ENCODE measurements at places on chromosomes 2 and 18.

DNA sequence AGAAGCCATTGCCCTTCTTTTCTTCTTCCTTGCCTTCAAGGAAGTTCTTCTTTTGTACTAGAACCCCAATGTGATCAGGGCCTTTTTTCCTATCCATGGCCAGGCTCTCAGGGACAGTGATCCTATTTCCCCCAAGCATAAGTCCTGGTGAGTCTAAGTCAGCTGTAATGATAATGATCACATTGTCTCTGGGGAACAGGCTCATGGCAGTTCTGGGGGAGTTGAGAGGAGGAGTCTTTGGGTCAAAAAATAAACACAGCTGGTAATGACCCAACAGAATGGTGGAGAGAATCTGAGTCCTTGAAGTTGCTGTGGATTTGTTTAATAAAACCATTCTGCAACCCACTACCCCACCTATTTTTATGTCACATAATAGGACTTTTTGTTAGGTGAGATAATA, 96.6 kb downstream of the SOCS6 start:
- DNase-seq = no peak

- no peak for DNase-seq
Observed at GRCh38 chr2:64608867-64609226, 44.9 kb downstream of the SERTAD2 start.

- no peak for DNase-seq
Observed at GRCh38 chr2:121783180-121783579, 27.7 kb downstream of the TSN start.

GRCh38 chr18:54775686-54776085, 52.6 kb upstream of the RAB27B start:
- DNase-seq = no peak

- DNase-seq = peak; percentile 20
Observed at GRCh38 chr2:175414882-175415487, 233.5 kb upstream of the ATP5MC3 start.

GRCh38 chr2:17813010-17813741, 3.1 kb upstream of the MSGN1 start:
- DNase-seq = no peak

- no peak for DNase-seq
Observed at GRCh38 chr2:240428245-240428644, 7.2 kb upstream of the GPC1 start.

GRCh38 chr2:216589791-216590190, 43.4 kb upstream of the IGFBP2 start:
- peak; percentile 15 for DNase-seq

- DNase-seq = no peak
Observed at GRCh38 chr2:95278051-95278471, 3.8 kb downstream of the PROM2 start.

- no peak for DNase-seq
Observed at GRCh38 chr2:16225545-16225944, 285.2 kb downstream of the MYCN start.

GRCh38 chr2:11029136-11029535, 117.4 kb downstream of the KCNF1 start:
- no peak for DNase-seq

GRCh38 chr2:219676586-219676985, 49.2 kb downstream of the SLC4A3 start:
- no peak for DNase-seq

- DNase-seq = no peak
Observed at GRCh38 chr2:69298862-69299261, 88.2 kb downstream of the GFPT1 start.

GRCh38 chr2:197297772-197298318, 12.7 kb downstream of the ANKRD44 start:
- no peak for DNase-seq

GRCh38 chr2:208360259-208361076, 46.1 kb upstream of the PTH2R start:
- DNase-seq = no peak

GRCh38 chr2:205731583-205731981, 49.3 kb downstream of the NRP2 start:
- no peak for DNase-seq

- no peak for DNase-seq
Observed at GRCh38 chr2:11551569-11552259, 17.9 kb downstream of the GREB1 start.

DNA sequence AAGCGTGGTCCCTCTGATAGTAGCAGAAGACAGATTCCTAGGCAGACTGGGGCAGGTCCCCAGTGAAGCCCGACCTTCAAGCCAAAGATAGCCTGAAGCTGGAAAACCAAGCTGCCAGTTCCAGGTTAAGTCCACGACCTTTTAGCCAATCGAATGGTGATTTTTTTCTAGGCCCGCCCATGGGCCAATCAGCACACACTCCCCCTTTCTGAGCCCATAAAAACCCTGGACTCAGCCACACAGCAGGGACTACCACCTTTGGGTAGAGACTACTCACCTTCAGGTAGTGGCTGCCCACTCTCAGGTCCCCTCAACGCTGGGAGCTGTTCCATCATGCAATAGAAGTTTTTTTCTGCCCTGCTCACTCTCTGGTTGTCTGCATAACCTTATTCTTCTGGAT, 14.5 kb upstream of the ADI1 start:
- DNase-seq = no peak

DNA sequence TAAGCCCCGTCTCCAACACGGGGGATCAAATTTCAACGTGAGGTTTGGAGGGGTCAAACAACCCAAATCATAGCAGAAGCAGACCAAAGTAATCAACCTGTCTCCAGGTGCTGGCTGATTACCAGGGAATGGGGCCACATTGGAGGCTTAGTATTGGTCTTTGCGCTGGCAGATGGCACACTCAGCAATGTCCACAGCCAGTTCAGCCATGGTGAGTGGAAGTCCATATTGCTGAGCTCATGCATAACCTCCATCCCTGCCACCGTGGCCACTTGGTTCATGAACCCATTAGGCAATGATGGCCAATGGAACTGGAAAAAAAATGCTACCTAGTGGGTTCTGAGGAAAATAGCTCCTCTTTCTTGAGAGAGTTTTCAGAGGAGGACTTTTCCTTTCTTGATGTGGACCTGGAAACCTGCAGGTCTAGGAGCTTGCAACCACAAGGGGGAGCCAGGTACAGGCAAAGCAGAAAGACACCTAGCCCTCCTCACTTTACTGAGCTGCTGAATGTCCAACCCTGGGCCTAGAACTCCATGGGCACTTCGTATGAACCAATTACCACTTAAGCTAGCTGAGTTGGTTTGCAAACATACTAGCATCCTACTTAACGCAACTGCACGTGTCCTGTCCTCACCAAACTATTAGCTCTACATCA, 128.0 kb upstream of the GYPC start:
- DNase-seq = no peak

DNA sequence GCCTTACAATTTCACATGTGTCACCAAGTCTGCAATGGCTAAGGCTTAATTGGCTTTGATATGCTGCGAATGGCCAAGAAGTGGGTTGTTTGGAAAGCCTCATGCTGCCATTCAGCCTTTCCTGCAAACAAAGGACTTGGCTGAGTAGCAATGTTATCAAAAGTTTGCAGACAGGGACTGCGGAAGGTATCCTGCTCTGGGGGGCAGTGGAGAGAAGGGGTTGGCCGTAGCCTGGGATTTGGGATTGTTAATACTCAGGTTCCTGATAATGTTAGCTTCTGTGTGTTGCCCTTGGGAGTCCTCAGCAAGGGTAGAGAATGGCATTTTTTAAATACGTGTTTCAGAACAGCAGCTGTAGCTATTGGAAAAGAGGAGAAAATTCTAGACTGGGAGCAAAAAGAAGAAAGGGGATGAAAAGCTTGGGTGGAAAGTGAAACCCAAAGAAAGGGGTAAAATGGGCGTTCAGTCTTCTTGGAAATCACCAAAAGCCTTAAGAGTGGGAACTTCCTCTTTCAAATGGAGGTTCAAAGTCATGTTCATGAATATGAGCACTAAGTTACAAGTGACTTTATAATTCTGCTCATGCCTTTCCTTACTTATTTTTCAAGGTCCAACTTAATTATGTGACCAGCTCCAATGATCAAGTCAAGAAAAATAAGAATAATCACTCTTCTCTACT, 325.1 kb downstream of the RNF144A start:
- DNase-seq = no peak

GRCh38 chr18:30927042-30927441, 115.5 kb downstream of the DSC3 start:
- DNase-seq = no peak

GRCh38 chr2:170202437-170202836, 24.5 kb downstream of the MYO3B start:
- DNase-seq = no peak

- peak; percentile 89 for DNase-seq
Observed at GRCh38 chr2:217685255-217685605, 317.6 kb downstream of the TNS1 start.

DNA sequence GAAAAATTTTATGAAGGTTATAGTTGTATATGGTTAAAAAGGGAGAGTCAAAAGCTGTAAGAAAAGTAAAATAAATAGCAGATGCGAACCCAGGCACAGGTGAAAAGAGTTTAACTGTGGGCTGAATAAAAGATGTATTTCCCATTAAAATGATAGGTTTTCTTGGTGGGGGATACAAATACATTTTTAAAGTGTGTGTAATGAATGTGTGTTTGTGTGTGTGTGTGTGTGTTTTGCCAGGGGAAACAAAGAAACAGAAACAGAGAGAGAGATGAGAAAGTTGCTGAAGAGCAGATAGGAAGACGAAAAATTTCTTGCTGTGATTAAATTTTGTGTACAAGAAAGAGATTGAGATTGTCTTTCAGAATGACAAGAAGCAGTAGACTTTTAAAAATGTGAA, 12.1 kb downstream of the TFPI start:
- no peak for DNase-seq

DNA sequence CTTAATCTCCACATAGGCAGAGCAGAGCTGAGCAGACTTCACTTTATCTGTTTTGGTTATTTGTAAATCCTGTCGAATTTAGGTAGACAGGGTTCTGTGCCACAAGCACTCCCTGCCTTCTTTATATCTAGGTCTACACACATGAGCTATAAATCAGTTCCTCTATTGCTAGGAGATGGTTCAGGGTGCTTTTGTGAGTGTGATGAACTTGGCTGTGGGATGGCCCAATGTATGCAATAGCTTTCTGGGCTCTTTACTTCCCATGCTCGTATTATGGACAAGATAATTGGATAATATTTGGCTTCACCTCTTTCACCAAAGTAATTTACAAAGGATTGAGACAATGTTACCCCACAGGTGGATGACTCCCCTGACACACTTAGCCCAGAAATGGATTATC, 72.2 kb downstream of the PLB1 start:
- DNase-seq = no peak

DNA sequence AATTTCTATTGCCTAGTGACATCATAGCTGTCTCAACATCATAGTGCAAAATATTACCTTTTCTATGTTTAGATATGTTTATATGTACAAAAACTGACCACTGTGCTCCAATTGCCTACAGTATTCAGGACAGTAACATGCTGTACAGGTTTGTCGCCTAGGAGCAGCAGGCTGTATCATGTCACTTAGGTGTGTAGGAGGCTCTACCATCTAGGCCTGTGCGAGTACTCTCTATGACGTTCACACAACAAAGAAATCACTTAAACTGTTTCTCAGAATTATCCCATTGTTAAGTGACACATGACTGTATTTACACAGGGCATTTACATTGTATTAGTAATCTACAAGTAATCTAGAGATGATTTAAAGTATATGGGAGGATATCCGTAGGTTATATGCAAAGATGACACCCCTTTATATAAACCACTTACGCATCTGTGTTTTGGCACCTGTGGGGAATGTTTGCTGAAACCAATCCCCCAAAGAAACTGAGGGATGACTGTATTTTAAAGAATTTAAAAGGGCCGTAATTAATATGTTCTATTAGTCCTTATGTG, 24.7 kb downstream of the IL1R2 start:
- DNase-seq = no peak

GRCh38 chr2:1421731-1422130, 8.5 kb downstream of the TPO start:
- DNase-seq = no peak

- DNase-seq = no peak
Observed at GRCh38 chr2:205370726-205371125, 311.6 kb upstream of the NRP2 start.

DNA sequence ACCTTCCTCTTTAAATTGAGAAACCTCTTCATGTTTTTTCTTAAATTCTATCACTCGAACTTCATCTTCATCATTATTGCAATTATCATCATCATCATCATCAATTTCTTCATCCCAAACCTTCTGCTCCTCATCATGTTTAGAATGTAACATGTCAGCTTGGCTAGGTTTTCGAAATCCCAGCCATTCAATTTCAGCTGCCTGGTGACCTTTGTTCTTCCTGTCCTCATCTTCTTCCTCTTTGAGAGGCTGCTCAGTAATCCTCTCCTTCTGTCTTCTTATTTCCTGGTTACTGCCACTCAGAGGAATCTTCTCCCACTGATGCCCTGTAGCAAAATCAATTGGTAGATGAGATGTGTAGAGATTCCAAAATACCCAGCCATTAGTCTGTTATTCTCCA, 4.2 kb downstream of the ERMN start:
- DNase-seq = no peak

DNA sequence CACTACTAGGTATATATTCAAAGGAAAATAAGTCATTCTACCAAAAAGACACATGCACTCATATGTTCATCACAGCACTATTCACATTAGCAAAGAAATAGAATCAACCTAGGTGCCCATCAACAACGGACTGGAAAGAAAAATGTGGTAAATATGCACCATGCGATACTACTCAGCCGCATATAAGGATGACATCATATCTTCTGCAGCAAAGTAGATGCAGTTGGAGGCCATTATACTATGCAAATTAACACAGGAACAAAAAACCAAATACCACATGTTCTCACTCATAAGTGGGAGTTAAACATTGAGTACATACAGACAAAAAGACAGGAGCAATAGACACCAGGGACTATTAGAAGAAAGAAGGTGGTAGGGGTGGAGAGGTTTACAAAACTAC, 412.1 kb upstream of the CWC22 start:
- DNase-seq = no peak

GRCh38 chr2:64646007-64646880, 7.5 kb downstream of the SERTAD2 start:
- DNase-seq = no peak

DNA sequence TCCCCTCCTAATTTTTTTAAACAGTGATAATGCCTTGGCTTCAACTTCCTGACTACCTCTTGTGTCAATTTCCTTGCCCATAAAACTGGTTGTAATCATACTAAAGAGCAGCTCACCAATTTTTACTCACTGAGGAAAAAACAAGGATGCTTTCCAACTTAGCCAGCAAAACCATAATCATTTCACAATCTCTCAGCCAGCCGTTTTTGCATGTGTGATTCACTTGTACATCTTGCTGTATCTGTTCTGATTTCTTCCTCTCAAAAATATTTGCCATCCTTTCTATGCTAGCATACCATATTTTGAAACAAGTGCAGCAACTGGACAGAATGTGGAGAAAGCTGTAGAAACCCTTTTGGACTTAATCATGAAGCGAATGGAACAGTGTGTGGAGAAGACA, 60.7 kb downstream of the RAB27B start:
- peak; percentile 45 for DNase-seq

DNA sequence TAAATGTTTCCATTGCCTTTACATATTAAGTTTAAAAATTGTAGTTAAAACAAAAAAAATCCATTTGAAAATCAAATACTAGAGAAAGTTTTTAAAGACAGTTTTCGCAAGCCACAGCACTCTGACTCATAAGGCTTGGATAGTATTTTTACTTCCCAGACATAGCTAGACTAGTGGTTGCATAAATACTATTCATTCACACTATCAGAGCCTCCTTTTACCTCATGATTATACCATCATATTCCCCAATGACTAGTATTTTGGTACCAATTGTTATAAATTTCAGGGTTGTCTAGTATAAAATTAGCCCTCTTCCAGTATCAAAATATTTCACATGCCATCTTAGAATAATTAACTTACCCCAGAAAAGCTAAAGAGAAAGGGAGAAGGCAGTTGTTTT, 393.5 kb downstream of the ERBB4 start:
- peak; percentile 5 for DNase-seq

Data from BJ (cell line).